ENCODE measurements at places on chromosomes 6 and 20.

GRCh38 chr20:53921443-53921973, 148.9 kb downstream of the BCAS1 start:
- peak; percentile 50 for DNase-seq

DNA sequence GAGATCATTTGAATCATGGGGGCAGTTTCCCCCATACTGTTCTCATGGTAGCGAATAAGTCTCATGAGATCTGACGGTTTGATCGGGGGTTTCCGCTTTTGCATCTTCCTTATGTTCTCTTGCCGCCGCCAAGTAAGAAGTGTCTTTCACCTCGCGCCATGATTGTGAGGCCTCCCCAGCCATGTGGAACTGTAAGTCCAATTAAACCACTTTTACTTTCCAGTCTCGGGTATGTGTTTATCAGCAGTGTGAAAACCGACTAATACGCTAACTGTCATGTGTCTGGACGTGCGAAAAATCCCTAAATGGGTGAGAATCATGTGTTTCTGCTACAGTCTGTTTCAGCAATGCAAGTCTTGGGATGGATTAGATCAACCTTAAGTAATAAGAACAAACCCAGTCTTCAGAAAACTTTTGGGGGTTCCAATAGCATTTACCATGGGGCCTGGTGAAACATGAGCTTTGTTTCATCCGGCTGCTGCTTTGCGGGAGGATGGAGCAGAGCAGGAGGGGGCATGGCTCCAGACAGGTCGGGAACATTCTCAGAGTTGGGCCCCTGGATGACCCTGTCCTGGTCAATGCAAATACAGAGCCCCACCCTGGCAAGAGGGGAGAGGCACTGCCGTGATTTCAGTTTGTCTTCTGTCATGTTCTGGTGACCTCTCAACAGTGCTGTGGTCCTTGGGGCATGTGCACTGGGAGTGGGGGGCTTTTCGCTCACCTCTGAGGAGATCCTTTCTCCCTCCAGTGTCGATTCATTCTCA, 41.5 kb downstream of the CTCFL start:
- no peak for DNase-seq

- peak; percentile 58 for DNase-seq
Measured at GRCh38 chr20:51378171-51378928, 164.2 kb downstream of the NFATC2 start.

DNA sequence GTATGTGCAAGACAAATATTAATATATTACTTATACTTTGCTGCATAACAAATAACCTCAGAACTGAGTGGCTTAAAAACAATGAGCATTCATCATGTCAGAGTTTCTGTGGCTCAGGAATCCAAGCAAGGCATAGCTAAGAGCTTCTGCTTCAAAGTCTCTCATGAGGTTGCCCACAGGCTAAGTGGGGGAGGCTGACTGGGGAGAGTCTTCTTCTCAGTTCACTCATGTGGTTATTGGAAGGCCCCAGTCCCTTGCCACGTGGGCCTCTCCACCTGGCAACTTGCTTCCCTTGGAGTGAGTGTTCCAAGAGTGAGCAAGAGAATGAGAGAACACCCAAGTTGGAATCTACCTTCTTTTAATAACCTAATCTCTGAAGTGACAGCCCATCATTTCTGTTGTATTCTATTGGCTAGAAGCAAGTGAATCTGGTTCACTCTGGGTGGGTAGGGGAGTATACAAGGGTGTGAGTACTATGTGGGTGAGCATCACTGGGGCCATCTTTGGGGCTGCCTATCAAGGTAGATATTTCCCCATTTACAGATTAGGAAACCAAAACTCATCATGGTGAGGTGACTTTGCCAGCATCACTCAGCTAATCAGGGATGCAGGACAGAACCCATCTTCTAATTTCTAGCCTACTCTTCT, 36.0 kb downstream of the DNAH8 start:
- no peak for DNase-seq

DNA sequence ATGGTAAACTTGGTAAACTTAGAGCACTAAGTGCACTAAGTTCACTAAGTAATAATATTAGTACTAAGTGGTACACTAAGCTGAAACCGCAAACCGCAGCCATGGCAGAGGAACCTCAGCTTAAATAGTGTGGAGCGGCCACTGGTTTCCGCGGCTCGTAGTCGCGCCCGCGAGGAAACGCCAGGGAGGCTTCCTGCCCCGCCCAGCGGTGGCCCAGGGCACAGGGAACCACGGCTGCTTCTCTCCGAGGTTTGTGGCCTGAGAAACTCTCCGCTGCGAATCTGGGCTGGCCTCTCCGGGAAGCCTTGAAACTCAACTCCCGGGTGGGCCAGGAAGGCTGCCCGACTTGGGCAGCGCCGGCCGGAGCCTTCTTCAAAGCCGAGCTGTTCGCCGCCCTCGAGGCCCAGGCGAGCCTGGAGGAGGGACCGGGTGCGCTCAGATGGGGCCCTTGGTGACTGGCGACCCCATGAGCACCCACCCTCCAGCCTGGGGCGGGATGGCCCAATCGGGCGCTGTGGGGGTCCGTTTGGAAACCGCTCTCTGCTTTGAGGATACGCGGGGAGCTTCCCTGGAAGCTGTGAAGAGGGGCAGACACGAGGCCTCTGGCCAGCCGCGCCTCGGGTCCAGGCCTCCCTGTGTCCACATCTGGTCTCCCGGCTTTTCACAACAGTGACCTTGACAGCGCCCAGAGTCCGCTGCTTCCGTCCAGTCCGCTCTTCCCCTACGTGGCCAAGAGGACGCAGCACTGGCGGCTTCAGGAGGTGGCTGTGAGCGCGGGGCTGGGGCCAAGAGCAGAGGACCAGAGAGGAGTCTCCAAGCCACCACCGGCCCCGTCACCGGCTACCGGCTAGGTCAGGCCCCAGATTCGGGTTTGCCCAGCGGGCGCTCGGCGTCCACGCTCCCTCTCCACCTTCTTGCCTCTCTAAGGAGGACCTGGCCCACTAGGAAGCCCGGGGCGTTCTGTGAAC, 25.4 kb upstream of the HLA-E start:
- no peak for DNase-seq

GRCh38 chr20:62816884-62817873, at the start of gene COL9A3:
Gene COL9A3 (plus strand): TSS chr20:62817050. CDS start chr20:62817065, 15 bp downstream.
- DNase-seq: no peak

GRCh38 chr6:30044630-30045029, 16.4 kb upstream of the POLR1H start:
- no peak for DNase-seq

DNA sequence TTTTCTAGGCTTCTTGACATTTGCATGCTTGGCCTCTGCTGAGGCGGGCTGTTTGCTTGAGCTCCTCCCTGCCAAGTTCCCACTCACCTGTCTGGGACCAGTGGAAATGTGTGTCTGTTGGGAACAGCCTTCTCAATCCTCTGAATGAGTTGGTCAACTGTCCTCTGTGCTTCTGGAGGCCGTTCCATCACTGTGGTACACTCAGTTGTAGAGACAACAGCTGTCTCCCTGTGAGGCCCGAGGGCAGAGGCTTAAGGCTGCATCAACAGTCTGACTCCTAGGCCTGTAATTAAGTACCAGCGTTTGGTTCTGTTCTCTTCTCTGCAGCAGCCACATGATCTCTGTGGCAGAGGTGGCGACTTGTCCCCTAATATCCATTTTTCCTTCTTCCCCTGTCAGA, 110.9 kb downstream of the CDC5L start:
- no peak for DNase-seq

- DNase-seq: no peak
Measured at GRCh38 chr6:119446609-119447008, 97.0 kb upstream of the MAN1A1 start.

GRCh38 chr6:165751486-165751885, 88.4 kb upstream of the PDE10A start:
- DNase-seq: no peak

DNA sequence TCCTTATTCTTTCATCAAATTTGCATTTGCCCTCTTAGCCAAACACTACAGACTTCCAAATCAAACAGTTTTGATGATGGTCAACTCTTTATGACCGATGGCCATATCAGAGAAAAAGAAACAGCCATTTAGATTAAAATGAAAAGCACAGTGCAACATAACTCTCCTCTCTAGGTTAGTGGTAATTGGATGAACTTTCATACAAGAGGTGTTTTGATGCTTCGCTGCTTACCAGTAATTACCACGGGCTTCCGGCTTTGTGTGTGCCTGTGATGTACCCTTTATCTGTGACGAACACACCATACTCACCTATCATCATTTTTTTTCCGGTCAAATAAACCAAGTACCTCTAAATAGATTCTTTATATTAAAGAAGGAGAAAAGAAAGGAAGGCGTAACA, 181.8 kb downstream of the FOXA2 start:
- no peak for DNase-seq

DNA sequence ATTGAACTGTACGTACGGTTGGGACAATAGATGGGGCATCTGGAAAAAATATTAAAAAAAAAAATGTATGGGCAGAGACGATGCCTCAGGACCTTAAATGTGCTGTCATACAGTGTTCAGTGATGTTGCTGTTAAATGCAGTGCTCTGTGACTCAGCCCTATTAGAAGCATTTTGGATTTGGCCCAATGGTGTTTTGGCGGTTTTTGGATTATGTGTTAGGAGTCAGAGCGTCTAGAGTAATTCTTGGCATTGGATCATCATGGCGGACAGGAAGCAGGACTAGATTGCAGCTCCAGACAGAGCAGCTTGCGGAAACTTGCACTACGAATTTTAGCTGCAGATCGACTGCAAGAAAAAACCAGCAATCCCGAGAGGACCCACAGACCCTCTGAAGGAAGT, 280.0 kb downstream of the SOX4 start:
- DNase-seq: no peak

DNA sequence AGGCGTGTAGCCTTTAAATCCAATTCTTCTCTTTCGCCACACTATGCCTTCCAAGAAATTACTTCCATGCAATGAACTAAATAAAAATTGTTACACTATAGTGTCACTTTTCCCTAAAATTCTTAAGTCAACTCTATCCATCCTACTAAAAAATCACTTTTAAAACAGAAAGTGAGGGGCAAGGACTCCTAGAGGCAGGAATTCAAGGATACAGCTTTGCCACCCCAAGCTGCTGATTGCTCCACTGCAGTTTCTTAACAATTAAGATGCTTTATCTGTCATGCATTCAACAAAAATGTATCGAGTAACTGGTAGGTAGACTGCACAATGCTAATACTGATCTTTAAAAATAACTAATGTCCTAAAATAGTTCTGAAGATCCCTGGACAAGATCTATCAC, 4.3 kb downstream of the MCM9 start:
- DNase-seq: no peak

DNA sequence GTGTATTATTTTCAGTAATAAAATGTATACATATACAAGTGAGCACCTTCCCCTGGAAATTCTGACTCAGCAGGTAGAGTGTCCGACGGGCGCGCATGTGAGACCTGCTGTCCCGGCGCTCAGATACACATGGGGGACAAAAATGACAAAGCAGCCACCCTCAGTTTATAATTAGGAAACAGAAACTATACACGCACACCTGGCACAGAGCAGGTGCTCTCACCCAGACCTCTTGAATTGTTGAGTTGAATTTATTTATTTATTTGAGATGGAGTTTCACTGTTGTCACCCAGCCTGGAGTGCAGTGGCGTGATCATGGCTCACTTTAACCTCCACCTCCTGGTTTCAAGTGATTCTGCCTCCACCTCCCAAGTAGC, 180.4 kb downstream of the ZDHHC14 start:
- DNase-seq: no peak

GRCh38 chr20:17611540-17612286, 41.8 kb downstream of the DSTN start:
- DNase-seq: no peak

DNA sequence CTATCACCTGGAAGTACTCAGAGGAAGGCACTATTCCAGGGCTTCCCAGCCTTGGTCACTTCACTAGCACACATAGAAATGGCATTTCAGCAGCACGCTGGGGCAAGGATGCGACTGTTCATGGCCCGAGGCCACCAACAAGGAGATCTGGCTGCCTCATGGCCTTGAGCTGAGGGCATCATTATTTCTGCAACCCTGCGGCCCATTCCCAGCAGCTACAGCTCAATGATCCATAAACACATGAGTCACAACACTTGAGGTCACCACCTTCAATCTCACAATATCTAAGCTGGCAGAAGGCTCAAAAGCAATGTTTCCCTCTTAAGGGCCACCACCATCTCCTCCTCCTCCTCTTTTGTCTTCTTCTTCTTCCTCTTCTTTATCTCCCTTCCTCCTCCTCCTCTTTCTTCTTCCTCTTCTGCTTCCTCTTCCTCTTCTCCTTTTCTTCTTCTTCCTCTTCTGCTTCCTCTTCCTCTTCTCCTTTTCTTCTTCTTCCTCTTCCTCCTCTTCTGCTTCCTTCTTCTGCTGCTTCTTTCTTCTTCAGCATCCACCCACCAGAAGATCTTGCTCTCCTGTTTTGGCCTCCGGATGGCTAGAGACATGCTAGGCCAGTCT, 382.9 kb upstream of the CNR1 start:
- DNase-seq: no peak

DNA sequence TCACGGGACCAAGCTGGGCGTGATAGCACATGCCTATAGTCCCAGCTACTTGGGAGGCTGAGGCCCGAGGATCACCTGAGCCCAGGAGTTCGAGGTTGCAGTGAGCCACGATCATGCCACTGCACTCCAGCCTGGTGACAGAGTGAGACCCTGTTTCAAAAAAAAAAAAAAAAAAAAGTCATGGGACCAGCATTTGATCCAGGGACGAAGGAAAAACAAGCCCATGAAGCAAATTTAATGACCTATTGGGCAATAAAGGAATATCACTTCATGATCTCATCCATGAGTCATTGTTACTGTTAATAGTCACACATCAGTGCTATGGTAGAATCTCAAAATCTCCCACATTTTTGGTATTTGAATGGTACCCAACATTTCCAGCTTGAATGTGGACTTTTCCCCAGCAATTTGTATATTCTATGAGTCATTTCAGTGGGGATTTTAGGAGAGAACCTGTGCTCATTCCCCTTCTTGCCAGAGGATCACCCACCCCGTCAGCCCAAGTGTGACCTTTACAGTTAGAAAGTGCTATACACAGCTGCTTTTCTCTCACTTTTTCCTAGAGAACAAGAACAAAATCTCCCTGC, 8.5 kb upstream of the SOD2 start:
- no peak for DNase-seq

DNA sequence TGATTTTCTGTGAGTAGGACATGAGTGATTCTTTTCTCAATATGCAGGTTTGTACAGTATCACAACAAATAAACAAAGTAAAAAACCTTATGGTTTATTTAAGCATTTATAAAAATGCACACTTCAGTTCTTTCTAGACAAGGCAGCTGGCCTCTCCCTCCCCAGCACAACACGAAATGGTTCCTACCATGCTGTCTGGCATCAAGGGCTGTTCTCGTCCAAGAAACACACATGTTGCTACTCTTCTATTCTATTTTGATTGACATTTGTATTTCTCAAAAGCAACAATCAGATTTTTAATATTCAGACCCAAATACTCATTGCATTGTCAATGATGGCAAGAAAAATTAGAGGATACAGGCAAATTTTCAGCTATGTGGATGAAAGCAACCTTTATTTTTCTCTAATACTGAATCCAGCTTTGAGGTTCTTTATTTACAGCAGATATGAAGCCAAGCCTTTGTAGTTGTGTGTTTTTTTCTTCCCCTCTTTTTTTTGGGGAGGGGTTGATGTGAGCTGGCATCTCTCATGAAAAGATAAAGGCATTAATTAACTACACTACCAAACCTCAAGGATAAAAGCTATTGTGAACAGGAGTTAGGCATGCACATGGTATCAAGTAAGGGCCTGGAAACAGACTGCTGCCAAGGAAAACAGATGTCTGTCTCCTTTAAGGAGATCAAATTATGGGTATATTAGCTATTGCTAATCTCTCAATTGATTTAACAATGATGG, 96.4 kb upstream of the PREP start:
- no peak for DNase-seq

- DNase-seq: no peak
Measured at GRCh38 chr20:60785301-60785700, 466.8 kb upstream of the CDH4 start.

Data from T47D (cell line).